ENCODE measurements at places on chromosomes 12 and 14.

DNA sequence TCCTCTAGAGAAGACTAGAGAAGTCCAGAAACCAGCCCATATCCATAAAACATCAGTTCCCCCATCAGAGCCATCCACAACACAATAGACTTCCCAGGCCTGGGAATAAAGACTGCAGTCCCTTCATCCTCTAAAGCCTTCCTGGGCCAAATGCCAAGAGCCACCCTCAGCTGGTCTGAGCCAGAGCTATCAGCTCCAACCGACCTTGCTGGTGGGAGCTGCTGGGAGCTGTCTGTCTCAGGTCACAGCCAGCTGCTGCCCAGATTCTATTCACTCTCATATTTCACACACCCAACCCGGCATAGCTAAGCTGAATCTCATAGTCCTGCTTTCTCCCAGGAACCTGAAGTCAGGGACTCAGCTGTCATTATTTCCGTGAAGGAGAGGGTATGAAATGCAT, 10.9 kb upstream of the TFCP2 start:
- no peak for DNase-seq

- no peak for DNase-seq
Measured at GRCh38 chr12:46669720-46670119, 156.1 kb downstream of the SLC38A4 start.

DNA sequence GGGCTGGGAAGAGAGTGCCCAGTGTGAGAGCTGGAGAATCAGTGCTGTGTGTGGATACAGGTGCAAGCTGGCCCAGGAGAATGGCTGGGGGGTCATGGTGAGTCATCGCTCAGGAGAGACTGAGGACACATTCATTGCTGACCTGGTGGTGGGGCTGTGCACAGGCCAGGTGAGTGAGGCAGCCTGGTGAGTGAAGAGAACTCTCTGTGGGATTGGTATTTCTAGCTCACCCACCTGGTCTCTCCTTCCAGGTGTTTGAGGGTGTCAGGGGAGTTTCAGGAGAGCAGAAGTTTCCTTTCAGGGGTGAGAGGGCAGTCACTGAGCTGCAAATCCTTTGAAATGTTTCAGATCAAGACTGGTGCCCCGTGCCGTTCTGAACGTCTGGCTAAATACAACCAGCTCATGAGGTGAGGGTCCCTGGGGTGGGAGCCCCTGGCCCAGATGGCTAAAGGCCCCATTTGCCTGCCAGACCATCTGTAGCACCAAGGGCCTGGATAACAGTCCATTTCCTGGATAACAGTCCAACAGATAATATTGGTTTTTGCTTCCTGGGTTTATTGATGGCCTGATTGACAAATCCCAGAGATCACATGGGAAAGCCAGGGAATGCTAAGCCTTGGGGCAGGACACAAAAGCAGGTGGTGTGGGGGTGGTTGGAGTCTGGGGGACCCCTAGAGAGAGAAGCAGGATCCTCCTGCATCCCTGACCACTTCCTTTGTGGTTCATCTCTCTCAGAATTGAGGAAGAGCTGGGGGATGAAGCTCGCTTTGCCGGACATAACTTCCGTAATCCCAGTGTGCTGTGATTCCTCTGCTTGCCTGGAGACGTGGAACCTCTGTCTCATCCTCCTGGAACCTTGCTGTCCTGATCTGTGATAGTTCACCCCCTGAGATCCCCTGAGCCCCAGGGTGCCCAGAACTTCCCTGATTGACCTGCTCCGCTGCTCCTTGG, 5.5 kb upstream of the ATN1 start:
- peak; percentile 57 for DNase-seq

DNA sequence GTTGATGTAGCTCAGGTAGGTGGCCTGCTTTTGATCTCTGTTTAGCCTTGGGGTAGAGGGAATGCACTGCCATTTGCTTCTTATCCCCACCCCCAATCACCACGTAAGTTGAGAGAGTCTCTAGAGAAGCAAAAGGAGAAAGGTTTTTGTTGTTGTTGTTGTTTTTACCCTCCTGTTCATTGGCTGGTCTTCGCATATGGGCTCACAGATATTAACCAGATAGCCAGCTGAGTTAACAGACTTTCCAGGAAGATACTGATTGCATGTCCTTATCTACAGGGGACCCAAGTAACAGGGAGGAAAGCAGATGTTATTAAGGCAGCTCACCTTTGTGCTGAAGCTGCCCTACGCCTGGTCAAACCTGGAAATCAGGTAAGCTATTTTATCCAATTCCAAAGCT, 2.9 kb downstream of the PA2G4 start:
- DNase-seq: no peak

- DNase-seq: no peak
Measured at GRCh38 chr12:51759695-51760094, 88.8 kb downstream of the FIGNL2 start.

GRCh38 chr14:54942913-54943312, 40.3 kb upstream of the GCH1 start:
- peak; percentile 44 for DNase-seq

DNA sequence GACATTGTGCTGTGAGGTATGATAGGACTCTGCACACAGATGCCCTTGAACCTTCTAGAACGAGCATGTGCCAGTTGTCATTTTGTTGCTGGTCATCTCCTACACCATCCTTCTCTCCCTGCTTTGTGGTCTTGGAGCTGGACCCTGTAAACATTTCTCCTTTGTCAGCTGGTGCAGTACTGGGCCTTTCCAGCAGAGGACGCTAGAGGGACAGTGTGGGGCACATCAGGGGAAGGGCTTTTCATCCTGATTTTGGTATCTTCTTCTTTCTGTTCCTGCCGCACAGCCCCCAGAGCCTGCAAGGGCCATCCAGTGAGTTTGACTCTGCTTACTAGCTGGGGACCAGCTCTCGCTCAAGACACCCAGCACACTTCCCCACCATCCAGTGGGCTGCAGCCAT, 484.6 kb downstream of the AACS start:
- DNase-seq: no peak

- DNase-seq: no peak
Measured at GRCh38 chr12:122721057-122721545, 4.5 kb upstream of the HCAR3 start.

DNA sequence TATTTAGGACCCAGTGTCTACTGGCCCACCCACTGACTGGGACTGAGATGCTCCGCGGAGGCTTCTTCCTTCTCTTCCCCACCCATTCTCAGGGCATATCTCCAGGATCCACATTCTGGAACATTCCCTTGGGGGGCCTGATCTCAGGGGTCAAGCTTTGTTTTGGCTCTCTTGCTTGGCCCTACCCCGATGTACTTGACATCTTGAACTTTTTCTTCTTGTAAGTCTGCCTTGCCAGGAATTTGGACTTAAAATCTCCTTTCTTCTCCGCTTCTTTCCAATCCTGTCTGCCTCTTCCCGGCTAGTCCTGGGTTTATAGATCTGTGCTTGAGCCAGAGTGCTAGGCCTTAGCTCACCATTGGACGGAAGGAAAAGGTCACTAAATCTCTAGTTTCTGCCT, 22.1 kb downstream of the DACT1 start:
- no peak for DNase-seq

GRCh38 chr12:94769047-94769420, 118.7 kb upstream of the TMCC3 start:
- DNase-seq: peak; percentile 24

DNA sequence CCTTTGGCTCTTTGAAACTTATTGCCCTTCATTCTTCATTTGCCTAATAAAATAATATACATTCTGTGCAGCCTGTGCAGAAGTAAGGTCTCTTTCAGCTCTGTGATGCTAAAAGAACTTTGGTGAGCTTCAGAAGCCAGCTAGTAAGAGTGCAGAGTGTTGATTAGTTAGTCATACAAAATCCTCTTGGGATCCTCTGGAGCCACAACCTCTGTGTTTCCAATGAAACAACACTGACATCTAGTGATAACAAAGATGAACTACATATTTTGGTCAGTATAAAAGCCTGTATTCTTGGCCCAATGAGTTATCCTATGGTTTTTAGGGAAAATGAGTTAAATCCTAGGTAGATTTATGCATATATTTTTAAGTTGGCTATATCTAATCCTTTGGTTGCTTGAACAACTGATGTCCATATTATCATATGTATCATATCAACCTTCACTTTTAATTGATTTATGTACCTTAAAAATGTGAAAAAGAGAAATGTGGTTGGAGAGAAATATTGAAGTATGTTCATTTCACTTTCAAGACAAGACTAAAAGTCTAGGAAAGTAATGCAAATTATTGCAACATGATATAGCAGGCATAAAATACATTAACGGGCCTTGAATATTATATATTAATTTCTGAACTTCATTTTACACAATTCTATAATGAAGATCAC, 158.4 kb downstream of the KLHL28 start:
- peak; percentile 19 for DNase-seq

- DNase-seq: no peak
Measured at GRCh38 chr12:71646512-71646911, 17.1 kb downstream of the ZFC3H1 start.

DNA sequence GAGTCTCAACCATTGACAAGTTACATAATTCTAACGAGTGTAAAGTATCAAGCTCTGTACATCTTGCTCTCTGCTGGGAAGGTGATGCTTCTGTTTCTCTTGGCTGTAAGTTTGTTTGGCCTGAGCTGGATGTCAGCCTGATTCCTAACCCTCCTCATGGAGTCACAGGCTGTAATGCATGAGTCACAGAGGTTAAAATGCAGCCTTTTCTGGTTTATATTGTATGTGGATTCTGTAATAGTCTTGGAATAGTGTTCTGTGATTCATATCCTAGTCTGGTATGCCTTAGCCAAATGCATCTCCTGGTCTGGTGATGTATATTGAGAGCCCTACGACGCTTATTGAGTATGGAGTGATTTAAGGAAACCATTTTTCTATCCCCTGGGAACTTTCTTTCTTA, 104.5 kb upstream of the FRMD6 start:
- no peak for DNase-seq

DNA sequence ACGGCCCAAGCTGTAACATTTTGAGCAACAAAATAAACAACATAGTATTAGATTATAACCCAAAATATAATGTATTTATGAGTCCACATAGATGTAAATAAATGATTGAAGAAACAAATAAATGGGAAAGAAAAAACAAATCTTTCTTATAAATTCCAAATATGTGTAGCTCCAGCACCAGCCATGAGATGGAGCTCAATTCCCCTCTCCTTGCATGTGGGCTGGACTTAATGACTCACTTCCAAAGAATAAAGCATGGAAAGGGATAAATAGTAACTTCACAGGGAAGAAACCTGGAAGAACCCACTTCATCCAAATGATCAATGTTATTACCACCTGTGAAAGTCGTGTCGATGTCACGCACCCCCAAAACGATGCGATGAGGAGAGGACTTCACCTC, 158.8 kb downstream of the RPAP3 start:
- no peak for DNase-seq

- DNase-seq: no peak
Measured at GRCh38 chr12:132571598-132571997, 38.8 kb downstream of the LRCOL1 start.

- no peak for DNase-seq
Measured at GRCh38 chr14:50045837-50046236, 70.5 kb downstream of the VCPKMT start.

DNA sequence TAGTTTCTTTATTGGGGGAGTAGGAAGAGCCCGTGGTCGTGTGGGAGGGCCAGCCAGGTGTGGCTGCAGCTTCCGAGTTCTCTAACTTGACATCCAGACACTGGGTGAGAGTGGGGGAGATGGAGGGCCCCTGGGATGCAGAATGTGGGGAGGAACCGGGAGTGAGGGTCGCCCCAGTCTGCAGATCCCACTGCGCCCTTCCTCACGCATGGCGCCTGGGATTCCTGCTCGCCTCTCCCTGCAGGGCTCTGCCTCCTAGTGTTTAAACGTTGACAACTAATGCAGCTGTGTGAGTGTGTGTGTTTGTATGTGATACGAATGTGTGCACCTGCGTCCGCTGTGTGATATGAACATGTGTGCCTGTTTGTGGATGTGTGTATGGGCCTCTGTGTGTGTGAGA, 34.6 kb downstream of the FZD10 start:
- no peak for DNase-seq

DNA sequence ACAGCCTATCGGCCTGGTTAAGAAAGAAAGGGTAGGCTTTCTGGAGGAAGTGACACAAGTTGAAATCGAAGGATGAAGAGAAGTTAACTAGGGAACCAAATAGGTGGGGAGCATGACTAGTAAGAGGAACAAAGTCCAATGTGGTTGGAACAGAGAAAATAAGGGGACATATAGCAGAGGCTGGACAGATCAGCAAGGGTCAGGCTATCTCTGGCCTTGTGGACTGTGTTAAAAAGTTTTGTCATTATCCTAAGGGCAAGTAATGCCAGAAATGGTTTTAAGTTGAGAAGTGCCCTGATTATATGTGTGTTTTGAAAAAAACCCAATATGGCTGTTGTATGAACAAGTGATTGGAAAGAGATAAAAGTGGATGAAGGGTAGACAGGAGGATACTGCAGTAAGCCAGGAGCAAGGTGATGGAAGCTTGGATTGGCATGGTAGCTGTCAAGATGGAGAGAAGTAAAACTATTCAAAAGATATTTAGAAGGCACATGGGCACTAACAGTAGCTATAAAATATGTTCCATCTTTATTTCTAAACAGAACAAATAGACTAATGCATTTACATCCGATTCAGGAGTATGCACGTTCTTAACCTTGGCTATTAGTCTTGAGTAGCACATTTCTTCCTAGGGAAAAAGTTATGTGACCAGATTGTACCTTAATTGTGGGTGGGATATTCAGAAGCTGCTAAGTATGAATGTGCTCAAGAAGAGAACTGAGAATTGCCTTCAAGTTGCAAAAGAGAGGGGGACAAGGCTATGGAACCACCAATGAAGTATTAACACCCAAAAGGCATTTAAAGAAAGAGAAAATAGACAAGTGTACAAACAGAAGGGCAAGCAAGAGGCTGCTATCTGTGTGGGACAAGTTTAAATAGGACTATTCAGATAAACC, 46.8 kb upstream of the OR5AU1 start:
- DNase-seq: peak; percentile 14

- no peak for DNase-seq
Measured at GRCh38 chr12:11071414-11071813, 9.3 kb upstream of the TAS2R46 start.

DNA sequence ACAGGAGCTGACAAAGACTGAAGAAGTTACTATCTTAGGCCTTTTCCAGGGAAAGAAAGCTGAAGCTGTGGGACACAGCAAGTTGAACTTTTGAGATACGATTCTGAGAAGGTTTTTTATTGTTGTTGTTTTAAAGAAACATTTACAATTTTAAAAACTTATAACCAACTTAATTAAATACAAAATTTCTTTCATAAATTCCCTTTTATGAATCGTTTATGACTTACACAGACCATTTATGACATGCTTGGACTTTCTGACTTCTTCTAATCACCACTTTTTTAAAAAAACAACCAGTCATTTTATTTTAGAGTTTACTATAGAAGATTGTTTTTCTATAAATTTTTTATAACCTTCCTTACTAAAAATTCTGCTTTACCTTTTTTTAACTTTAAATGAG, 68.7 kb downstream of the DHRS2 start:
- DNase-seq: no peak

DNA sequence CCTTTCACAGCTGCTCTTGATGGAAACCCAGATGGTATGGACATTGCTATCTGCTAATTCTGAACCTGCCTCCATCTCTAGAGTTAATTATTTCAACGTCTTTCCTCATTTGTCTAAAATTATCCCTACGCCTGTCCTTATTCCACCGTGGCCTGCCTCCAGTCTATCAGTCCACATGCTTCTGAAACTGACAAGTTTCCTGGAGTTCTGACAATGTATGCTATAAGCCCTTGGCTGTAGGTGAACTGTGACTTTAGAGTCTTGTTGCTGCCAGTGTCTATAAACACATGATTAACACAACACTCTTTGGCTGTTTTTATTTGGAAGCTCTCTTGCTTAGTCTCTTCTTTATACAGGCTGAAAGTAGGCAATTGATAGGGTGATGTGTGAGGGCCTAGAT, 1052.9 kb downstream of the TMTC2 start:
- DNase-seq: no peak

- DNase-seq: peak; percentile 24
Measured at GRCh38 chr14:23694085-23694948, 58.2 kb downstream of the DHRS2 start.
